ENCODE measurements at places on chromosomes 16 and 17. TPM values are rescaled to one million over a fixed set of nuclear protein-coding genes. Genes with fewer than 3 reads are reported as not detected.

- peak; percentile 43 for DNase-seq
These were observed 800 bp downstream of the PLEKHH3 start for GRCh38 chr17:42675965-42676423.

GRCh38 chr16:945271-946047, 25.3 kb downstream of the LMF1 start:
- DNase-seq, result no peak

DNA sequence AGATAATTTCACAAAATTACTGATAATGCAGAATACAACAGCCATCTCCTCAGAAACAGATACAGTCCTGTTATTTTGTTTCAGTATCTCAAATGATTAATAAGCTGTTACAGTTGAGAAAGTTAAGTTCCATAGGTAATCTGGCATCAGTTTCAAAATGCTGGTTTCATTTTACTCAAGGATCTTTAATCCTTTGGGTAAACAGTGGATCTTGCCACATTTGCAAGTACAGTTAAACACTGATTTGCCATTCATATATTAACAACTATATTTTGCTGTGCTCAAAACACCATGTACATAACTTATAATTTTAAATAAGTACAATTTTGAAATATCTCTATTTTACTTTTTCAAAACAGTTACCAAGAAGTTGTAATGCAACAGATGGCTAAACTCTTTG, 31.2 kb downstream of the RPGRIP1L start:
- no peak for DNase-seq

GRCh38 chr16:50627419-50627818, 53.7 kb downstream of the SNX20 start:
- peak; percentile 72 for DNase-seq

- DNase-seq, result peak; percentile 76
These were observed 13.9 kb upstream of the KIFC3 start for GRCh38 chr16:57815987-57816745.

DNA sequence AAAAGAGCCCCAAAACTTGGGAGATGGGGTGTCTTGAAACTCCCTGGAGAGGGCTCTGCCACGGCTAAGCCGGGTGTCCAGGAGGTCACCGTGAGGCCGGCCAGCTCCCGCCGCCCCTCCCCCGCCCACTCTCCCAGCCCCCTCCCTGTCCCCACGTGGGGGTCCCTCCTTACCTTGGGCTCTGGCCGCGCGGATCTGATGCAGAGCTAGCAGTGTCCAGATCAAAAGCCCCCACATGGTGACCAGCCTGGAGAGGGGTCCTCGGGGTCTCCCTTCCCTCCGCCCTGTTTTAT, 447 bp downstream of the SDK2 start:
- DNase-seq, result no peak

- DNase-seq, result no peak
These were observed 756.4 kb downstream of the CDH11 start for GRCh38 chr16:64365448-64365931.

DNA sequence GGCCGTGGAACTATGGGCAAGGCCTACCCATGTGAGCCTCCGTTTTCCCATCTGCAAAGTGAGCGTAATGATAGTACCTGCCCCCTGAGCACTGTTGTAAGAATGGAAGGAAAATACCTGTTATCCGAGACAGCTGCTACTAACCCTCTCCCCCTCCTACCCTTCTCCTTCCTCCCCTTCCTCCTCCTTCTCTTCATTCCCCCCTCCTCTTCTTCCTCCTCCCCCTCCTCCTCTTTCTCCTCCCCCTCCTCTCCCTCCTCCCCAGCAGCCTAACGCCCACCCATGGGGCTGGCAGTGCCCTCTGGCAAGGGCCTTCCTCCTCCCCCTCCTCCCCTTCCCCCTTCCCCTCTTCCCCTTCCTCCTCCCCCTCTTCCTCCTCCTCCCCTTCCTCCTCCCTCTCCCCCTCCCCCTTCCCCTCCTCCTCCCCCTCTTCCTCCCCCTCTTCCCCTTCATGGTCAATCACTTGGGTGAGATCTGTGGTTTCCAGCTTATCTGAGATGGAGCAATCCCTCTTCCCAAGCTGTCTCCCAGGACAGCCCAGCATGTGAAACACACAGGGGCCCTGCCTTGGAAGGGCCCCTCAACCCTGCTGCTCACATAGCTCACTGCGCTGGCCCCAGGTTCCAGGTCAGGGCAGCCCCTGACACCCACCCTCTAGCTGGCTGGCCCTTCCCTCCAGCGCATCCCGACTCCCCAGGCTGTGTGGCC, 6.4 kb downstream of the ZFPM1 start:
- no peak for DNase-seq

- no peak for DNase-seq
These were observed 375 bp upstream of the KRT32 start for GRCh38 chr17:41467561-41467960.

DNA sequence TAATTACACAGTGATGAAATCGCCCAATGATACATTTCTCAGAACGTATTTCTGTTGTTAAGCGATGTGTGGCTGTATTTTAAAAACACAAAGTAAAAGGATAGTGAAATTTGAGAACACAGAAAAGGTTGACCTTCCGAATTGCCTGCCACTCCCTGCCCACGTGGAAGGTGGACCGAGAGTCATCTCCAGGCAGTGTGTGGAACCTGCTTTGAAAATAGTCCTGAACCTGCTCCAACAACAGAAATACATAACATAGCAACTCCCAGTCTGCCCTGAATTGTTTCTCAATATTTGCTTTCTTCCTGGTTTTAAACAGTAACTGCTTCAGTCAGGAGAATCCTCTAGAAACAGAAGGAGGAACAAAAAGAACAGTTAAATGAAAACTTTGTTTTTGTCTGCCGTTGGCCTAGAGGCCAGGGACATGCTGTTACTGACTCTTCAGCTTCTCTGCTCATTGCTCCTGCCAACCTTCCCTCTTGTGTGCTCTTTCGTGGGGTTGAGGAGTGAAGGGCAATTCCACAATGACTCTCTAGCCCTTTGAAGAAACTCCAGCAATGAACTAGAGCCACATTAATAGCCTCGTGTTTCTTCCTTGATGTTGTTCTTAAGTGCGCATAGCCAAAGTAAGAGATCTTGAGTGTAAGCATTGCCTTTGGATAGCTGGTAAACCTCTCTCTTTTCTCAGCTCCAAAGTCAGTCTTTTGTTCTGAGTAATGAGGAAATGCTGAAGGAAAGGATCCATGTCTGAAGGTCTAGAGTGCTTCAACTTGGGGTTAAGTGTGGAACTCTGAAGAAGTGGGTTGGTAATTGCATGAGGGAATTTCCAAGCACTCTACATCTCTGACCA, 452.5 kb upstream of the CCL2 start:
- DNase-seq, result no peak

GRCh38 chr16:86299882-86300610, 210.3 kb upstream of the FOXF1 start:
- DNase-seq, result no peak

GRCh38 chr16:85617948-85618347, 4.8 kb downstream of the GSE1 start:
- no peak for DNase-seq

DNA sequence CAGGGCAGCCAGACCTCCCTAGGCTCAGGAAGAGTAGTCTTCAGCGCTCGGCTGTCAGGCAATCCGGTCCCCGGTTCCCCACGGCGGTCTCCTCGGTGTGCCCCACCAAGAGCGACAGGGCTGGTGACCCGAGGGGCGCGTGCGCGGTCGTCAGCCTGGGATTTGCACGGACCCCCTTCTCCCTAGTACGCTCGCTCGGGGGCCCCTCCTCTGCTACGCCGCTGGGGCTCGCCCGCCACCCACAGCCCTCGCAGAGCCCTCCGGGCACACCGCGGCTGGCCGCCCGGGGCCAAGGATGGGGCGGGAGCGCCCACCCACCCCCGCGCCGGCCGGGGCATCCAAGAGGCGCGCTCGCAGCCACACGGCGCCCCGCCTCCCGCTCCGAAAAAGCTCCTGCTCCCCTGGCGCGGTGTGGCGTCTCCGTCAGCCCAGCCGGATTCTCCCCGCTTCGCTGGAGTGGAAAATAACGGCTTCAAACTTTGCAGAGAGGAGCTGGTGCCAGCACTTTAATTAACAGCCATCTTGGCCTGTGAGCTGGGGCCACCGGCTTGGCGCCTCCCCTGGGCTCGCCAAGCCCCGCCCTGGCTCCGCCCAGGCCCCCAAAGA, 2.1 kb upstream of the C1QL1 start:
- DNase-seq, result peak; percentile 67

The STH gene
- total RNA-seq, result not detected

The CDH11 gene
- total RNA-seq, result not detected

The SOX9 gene
- total RNA-seq, result not detected

The SPEM3 gene
- not detected for total RNA-seq

The TBC1D28 gene
- not detected for total RNA-seq

The LRRC75A gene
- 1.2 TPM for total RNA-seq

The TENT4B gene
- total RNA-seq, result 22.4 TPM

The TMED6 gene
- 1.3 TPM for total RNA-seq

The HS3ST3B1 gene
- total RNA-seq, result 5.0 TPM

The OR4D2 gene
- total RNA-seq, result not detected
